DMS79 treated with DMSO at 0.1 percent for 48 hours (cell line): ENCODE measurements at places on chromosomes 13 and 19.

DNA sequence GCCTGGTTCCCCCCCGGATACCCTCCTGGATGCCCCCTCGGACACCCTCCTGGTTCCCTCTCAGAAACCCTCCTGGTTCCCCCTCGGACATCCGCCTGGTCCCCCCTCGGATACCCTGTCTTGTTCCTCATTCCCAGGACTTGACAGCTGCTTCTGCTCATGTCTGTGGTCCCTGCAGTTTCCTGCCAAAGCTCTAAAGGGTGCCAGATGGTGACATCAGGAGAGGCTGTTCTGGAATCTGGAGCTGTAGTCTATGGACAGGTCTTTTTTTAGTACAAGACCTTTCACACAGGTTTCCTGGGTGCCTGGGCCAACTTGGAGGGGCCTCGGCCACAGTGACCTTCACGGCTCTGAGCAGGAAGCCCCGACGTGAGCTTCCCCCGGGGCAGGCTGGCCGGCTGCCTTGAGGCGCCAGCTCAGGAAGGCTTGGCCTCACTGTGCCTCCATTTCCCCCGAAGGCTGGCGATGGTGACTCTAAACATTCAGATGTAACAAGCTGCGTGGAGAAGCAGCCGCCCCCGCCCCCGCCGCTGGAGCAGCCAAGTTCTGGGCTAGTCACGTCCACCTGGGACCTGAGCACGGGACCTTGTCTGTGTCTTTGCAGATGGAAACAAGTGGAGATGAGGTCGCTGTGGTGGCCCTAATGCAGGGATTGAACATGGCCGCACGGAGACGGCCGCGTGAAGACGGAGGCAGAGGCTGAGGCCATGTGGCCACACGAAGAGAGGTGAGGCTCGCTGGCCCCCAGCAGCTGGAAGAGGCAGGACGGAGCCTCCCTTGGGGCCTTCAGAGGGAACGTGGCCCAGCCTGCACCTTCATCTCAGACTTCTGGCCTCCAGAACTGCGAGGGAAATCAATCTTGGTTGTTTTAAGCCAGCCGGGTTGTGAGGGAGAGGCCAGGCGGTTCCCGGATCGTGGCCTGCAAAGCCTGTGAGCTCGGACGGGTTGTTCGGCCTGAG, 12.7 kb downstream of the SGTA start:
- DNase-seq = no peak

GRCh38 chr13:108313382-108313781, 43.9 kb downstream of the TNFSF13B start:
- no peak for DNase-seq

- DNase-seq = peak; percentile 10
Observed at GRCh38 chr19:52170304-52170703, 1.1 kb downstream of the ZNF836 start.

GRCh38 chr19:39708594-39708993, 4.3 kb downstream of the LGALS14 start:
- DNase-seq = no peak

DNA sequence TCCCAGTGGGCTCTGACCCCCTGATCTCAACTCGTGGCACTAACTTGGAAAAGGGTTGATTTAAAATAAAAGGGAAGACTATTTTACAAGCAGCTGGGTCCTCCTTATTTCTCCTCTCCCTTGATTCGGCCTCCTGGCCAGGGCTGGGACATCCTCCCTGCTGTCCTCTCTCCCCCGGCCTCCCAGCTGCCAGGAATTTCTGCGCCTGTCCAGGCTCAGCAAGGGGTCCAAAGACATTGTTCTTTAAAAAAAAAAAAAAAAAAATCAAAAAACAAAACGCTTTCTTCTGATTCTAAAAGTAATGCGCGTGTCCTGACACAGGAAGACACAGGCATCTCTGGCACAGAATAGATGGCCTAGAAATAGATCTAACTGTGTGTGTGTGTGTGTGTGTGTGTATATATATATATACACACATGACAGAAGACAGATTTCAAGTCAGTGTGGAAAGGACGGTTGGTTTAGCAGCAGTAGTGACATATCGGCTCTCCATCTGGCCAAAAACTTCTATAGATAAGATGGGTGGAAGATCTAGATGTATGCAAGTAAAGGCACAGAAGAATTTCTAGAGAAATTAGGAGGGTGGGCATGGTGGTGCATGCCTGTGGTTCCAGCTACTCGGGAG, 12.3 kb upstream of the LENG8 start:
- no peak for DNase-seq

DNA sequence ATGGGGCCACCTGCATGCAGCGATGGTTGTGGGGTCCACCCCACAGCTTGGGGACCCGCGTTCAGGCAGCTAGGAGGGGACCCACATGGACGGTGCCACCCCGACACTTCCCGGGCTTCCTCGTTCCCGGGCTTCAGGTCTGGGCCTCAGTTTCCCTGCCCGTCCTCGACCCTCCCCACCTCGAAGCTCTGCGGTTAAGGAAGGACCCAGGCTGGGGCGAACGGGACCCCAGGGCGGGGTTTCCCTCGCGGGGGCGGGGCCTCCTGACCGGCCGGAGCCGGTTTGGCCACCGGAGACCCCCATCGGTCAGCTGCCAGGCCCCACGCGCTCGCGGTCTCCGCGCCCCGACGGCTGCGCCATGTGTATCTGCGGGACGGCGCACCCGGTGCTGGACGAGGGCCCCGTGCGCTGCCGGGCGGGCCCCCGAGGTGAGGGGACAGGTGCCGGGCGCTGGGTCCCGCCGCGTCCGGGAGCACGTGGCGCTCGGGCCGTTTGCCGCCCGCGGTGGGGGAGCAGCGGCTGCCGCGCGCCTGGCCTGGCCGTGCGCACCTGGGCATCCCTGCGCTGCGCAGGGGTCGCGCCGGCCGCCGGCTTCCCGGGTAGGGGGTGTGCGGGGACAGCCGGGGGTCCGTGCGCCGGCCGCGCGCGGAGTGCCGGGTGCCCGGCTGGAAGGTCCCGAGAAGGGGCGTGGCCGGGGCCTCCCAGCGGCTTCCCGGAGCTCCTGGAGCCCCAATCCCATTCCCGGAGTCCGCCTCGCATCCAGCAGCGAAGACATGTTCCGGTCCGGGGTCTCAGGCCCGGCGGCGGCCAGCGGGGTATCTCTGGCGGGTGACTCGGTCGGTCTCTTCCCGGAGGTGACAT, 4.2 kb downstream of the ARHGAP45 start:
- DNase-seq = no peak

DNA sequence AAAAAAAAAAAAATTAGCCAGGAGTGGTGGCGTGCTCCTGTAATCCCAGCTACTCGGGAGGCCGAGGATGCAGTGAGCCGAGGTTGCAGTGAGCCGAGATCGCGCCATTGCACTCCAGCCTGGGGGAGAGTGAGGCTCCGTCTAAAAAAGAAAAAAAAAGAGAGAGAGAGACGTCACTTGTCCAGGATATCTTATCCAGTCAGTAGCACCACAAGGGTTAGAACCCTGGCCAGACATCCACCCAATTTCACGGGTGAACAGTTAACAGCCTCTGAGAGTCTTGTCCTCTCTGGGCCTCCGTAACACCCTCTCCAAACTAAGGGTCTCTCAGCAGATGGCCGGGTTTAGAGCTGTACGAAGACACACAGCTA, 917 bp upstream of the CLPTM1 start:
- no peak for DNase-seq

DNA sequence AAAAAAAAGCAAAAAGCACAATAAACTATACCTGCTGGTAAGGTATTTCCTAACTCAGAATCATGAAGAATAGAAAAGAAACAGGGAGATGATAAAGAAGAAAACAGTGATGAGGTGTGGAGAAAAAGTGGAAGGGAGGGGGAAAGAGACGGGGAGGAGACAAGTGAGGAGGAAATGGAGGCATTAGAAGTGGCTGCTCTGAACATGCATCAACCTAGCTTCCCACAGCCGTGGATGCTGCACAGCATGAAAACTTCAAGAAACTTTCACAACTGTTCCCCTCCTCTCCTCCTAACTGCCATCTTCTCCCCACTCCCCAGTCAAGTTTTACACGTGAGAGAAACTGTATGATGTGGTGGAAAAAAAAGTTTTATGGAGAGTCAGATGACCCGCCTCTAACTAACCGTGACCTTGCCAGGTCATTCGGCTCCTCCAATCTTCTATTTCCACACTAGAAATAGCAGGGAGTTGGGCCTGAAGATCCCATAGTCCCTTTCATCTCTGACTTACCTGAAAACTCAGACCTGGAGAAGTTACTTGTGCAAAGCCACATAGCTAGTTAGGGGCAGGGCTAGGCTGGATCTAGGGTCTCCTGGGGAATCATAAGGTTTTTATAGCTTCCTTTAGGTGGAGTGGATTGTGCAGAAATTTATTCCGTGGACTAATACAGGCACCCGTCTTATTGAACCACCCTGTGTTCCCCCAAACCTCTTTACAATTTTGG, 461.9 kb downstream of the KLF5 start:
- no peak for DNase-seq

DNA sequence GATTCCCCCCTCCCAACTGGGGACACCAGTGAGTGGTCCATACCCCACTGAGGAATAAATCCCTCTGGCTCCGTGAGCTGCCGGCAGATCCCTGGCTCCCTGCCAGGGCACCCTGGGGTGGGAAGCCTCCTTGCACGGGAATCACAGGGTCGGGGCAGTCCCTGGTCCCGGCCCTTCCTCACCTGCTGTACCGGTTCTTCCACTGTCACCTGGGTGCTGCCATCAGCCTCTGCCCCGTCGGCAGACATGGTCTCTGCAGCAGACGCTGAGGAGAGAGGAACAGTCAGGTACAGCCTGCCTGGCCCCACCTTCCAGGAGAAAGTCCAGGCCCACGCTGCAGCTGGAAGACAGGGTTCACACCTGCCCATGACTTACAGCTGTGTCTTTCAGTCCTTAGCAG, 6.3 kb downstream of the PLIN3 start:
- peak; percentile 70 for DNase-seq

DNA sequence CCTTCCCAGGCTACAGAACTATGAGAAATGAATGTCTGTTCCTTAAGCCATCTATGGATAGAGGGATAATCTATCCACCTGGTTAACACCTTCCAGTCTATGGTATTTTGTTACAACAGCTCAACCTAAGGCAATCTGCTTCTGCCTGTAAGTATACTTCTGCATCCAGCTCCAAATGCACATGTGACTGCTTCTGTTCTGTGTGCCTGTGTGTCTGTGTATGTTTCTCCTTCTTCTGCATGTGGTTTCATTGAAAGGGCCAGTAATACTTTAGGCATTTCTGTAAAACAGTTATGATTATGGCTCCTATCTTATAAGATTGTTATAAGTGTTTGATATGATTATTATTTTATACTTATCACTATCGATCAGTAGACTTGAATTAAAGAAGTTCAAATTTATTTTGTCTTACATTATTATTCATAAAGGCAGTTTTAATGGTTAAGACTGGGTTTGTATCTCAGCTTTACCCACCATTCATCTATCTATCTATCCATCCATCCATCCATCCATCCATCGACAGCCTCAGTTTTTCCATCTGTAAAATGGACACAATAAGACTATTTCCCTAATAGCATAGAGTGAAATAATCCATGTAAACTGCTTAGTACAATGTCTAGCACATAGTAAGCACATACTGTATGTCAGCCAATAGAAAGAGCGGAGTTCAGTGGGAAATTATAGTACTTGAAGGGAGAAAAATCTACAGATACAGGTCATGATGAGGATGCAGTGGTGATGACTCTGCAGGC, 37.5 kb upstream of the TM9SF2 start:
- no peak for DNase-seq

DNA sequence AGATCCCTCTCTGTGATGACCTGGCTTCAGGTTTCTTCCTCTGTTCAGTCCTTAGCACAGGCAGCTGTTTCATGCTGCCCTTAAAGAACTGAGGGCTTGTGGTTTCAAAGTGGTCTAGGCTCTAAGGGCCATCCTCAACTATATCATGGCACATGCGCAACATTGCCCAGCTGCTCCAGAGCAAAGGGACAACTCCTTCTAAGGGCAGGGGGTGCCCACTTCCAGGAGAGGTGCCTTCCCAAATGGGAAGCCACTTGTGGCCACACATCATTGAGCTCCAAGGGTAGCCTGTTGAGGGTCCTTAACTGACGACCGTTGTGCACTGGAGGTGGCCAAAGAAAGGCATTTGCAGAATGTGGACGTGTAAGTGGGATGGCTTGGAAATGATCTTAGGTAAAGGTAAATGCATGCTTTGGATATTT, 7.3 kb downstream of the GPR183 start:
- DNase-seq = peak; percentile 99

GRCh38 chr13:66842766-66843165, 387.4 kb downstream of the PCDH9 start:
- DNase-seq = no peak

DNA sequence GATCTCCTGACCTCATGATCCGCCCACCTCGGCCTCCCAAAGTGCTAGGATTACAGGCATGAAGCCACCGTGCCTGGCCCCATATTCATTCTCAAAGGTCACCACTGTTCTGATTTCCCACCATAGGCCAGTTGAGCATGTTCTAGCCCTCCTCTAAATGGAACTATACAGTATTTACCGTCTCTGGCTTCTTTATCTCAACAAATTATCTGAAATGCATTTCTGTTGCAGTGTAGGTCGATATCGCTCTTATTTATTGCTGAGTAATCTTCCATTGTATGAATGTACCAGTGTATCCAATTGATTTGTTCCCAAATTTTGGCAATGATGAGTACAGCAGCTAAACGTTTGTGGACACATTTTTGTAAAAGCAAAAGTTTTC, 15.4 kb downstream of the SLC1A5 start:
- no peak for DNase-seq

DNA sequence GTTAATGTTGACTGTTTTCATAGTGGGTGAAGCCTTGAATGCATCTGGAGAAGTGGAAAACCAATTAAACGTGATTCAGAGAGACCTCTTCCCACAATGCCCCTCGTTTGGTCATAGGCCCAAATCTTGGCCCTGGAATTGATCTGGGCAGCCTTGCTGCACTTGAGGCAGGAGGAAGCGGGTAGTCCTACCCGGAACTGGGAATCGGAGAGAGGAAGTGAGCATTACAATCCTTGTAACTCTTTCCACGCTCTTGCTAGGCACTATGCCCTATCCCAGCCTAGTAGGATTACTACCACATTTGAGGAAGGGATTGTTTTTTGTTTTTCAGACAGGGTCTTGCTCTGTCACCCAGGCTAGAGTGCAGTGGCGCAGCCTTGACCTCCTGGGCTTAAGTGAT, 3.6 kb downstream of the KCNK6 start:
- DNase-seq = no peak

DNA sequence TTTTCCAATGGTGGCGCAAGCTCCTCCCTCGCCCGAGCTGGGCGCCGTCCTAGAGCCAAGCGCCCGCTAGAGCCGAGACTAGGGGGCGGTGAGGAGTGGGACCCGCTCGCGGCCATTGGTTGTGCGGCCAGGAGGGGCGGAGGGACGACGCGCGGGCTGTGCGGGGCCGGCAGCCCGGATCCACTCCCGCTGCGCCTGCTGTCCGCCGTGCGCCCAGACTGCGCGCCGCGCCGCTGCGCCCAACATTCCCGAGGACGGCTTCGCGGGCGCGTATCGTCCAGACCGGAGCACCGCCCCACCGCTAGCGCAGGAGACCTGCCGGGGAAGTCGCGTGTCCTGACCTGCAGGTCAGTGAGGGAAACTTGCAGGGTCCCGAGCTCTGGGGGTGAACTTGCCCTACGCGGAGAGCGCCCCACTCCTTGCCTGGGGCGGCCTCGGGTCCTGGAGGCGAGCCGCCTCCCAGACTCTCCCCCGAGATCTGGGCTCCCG, at the start of gene SERTM1:
Gene SERTM1 (plus strand): TSS at position 183 of the 489 bp plus-strand sequence. CDS start 21,059 bp downstream, outside the sequence.
- DNase-seq = peak; percentile 38
